ENCODE measurements at places on chromosomes 13 and 19.

DNA sequence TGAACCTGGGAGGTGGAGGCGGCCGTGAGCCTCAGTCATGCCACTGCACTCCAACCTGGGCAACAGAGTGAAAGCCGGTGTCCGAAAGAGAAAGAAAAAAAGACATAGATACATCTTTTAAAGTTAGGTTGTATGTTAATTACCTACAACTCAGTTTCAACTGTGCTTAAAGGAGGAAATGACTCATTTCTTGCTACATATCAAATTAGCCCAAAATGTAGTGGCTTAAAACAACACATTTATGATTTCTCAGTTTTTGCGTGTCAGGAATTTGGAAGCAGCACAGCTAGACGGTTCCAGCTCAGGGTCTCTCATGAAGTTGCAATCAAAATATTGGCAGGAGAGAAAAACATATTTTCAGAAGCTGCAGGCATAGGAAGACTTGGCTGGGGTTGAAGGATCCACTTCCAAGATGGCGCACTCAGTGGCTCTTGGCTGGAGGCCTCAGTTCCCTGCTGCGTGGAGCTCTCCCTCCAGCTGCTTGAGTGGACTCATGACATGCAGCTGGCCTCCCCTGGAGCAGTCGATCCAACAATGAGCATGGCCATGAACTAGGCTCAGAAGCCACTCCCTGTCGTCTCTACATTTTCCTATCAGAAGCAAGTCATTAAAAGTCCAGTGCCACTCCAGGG is 7.1 kb downstream of the LDLR start:
- no peak for DNase-seq

GRCh38 chr19:2724148-2724557 is 3.0 kb upstream of the DIRAS1 start:
- DNase-seq = no peak

DNA sequence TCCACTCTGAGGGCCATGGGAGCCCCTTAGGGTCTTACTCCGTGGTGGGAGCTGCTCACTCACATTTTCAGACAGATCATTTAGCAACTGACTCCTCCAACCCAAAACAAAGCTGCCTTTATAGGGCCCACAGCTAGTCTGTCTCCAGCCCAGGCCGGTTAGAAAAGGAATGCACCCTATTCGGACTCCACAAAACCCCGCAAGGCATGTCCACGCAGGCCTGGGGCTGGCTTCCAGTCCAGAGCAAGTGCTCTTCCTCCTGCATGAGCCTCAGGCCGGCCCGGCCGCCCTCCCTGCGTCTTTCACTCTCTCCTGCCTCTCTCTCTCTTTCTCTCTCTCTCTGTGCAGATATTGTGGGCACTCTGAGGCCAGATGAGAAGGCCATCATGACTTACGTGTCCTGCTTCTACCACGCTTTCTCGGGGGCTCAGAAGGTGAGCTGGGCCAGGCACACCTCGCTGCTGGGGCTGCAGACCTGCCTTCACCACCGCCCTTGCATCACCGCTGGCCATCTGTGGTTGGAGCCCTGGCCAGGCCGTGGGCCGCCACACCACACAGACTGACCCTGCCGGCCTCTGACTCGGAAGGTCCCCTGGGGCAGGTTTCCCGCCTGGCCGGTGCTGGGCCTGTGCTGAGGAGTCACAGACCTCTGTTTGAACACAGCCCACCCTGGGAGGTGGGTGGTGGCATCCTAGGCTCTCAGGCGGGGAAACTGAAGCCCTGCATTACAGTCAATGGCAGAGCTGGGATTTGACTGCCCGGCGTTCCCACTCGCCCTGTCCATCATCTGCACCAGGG is 33.1 kb downstream of the CAPN12 start:
- DNase-seq = no peak

- DNase-seq = no peak
Measured at GRCh38 chr19:16216744-16217670, 19.3 kb downstream of the AP1M1 start.

GRCh38 chr13:105338006-105338405 is 1197.5 kb downstream of the EFNB2 start:
- no peak for DNase-seq

DNA sequence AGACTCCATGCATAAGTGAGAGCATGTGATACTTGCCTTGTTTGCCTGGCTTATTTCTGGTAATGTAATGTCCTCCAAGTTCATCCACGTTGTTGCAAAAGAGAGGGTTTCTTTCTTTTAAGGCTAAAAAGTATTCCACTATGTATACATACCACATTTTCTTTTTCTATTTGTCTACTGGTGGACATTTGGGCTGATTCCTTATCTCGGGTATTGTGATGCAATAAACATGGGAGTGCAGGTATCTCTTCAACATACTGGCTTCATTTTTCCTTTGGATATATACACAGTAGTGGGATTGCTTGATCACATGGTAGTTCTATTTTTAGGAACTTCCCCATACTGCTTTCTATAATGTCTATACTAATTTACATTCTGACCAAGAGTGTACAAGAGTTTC is 49.6 kb upstream of the EBPL start:
- no peak for DNase-seq

DNA sequence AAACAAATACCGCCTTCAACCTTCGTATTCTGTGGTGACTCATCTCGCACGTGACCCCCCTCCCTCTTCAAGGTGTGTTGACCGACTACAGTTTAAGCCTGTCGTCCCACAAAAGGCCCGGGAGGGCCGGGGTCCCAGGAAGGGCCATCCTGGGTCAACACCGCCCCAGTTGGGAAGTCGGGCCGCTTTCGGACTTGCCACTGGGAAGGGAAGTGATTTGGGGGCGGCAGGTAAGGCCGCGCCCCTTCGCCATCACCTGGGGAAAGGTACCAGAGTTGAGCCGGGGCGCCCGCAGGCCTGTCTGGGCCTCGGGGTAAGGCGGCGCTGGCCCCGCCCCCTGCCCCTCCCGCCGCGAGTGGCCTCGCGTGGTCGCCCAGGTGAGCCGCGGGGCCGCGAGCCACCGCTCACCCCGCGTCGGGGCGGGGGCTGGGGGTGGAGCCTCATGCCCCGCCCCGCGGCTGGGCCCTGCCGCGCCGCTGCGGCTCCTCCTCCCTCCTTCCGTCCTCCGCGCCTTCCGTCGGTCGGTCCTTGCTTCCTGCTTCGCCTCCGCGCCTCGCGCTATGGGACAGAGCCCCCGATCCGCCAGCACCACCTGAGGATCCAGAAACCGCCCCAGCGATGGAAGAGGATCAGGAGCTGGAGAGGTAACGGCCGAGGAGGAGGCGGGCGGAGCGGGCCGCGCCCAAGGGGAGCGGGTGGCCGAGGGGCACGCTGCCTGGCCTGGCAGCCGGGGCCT is at the start of gene POLR1D:
TSS of gene POLR1D (plus strand) at position 527 of the 736 bp plus-strand sequence. CDS start at position 619, 92 bp downstream.
- DNase-seq = peak; percentile 54

DNA sequence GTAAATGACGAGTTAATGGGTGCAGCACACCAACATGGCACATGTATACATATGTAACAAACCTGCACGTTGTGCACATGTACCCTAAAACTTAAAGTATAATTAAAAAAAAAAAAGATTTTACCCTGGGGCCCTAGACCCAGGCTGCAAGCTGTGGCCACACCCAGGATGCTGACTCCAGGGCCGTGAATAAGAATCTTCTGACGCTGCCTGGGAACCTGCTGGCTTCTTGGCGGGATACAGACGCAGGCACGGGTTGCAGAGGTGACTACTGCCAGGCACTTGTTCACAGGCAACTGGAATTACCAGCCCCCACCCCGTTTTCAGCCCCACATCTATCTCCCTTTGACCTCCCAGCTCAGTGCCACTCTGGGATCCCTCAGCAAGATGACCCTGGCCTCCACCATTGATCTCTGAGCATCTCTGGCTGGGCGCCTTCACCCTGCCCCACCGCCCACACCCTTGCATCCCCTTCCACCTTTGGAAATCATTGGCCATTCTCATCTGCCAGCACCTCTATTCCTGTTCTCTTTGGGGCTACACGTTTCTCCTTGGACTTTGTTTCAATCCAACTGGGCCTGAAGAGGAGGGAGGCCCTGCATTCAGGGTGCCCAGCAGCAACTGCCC is 21.1 kb upstream of the CFAP97D2 start:
- no peak for DNase-seq

DNA sequence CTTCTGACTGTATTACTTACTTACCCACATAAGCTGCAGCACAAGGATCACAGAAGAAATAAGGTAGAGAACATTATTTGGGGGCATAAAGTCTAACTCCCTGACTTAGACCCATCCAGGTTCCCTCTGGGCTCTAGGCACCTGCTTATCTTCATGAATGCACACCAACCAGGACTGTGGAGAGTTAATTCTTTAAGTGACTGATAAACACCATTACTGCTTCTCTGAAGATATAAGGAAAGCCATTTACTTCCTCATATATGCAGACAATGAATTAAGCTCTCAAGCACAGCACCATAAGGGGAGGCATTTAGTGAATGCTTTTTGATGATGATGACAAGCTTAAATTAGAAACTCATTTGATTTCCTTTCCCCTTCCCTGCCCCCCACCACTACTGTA is 22.5 kb downstream of the OBI1 start:
- no peak for DNase-seq

DNA sequence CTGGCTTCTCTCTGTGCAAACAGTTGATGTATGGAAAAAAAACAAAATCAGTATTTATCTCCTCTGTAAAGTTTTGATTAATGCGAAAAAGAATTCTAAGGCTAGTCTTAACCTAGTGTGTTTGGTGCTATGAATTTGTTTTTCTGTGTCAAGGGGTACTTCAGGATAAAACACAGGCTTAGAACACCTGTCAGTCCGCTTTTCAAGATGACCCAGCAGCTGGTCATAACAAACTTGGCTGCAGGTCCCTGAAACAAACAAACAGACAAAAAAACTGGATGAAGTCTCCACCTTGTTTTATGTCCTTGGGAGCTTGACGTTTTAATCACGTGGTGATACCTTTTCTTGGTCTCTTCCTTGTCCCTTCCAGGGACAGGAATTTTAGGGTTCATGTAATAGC is 689.3 kb downstream of the UQCRFS1 start:
- no peak for DNase-seq

DNA sequence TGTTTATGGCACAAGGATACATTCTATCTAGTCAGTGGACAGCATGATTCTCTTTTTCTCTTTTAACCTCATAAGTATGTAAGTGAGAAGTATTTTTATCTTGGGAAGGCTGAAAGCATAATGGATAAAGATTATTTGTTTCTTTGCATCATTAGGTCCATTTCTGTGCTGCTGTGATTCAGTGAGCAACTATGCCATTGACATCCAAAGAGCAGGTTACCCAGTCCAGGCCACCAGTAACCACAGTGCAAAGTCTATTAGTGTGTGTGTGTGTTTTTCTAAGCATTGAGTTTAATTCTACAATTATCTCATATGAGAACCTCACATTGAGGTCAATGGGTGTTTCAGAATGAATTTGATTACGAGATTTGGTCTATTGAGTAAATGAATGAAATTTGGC is 158.8 kb upstream of the DACH1 start:
- no peak for DNase-seq

DNA sequence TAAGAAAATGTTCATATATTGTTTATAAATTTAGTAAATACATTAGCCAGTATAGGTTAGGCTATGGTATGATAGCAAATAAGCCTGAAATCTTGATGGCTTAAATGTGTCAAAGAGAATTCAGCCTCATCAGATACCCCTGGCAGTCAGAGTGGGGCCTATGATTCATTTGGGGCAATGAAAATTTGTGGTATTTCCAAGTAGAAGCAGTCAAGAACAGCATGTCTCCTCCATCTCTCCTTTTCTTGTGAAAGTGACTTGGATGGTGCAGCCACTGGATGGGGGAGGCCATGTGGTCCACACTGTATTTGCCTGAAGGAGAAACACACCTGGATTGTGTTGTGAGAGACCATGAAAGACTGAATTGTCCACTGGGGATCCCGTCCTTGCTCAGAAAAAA is 82.7 kb downstream of the DLEU7 start:
- DNase-seq = no peak

GRCh38 chr13:24683838-24684599 is 3.8 kb downstream of the ATP12A start:
- peak; percentile 51 for DNase-seq

GRCh38 chr19:49626226-49626625 is 13.7 kb downstream of the RRAS start:
- no peak for DNase-seq

- DNase-seq = no peak
Measured at GRCh38 chr13:111004444-111004843, 89.6 kb upstream of the ANKRD10 start.
